ENCODE measurements at places on chromosomes 11 and 22.

DNA sequence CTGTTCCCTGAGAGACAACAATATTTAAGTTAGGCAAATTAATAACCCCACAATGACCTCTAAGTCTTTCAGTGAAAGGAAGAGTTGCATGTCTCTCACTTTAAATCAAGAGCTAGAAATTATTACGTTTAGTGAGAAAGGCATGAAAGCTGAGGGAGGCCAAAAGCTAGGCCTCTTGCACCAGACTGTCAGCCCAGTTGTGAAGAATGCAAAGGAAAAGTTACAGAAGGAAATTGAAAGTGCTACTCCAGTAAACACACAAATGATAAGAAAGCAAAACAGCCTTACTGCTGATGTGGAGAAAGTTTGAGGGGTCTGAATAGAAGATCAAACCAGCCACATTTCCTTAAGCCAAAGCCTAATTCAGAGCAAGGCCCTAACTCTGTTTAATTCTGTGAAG is 45.0 kb downstream of the BBOX1 start:
- no peak for DNase-seq

- no peak for DNase-seq
Measured at GRCh38 chr11:114398303-114398920, 1.9 kb downstream of the C11orf71 start.

DNA sequence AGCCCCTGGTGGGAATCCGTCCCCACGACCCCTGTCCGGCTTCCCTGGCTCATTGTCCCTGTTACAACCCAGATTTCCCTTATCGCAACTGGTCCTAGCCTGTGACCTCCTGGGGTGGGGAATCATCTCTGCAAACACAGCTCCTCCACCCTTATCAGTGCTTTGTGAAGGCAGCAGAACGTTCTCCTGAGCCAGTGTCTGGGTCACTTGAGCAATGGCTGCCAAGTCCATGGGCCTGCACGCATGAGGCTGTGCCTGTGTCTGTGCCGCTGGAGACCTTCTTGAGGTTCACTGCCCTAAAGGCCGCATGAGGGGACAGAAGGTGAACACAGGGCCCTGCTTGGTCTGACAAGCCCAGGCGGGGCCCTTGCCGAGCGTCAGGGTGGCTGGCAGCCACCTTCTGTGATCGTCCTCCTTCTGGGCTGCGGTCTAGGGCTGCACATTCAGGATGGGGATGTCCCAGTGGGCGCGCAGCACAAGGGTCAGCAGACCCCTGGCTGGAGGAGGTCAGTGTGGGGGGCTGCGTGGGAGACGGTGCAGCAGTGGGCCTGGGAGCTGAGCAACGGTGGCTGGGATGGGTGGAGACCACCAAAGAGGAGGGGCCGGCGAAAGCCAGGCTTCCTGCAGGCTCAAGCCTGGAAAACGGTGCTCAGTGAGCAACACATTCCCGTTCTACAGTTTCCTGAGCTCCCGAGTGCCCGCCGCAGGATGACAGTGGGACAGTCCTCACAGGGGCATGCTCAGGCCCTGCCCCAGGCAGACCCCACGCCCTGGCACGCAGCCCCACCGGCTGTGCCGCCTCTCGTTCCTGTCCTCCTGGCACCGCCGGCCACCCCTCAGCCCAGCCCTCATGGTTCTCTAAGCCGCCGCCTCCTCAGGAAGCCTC is 74.1 kb downstream of the CDKN1C start:
- no peak for DNase-seq

- DNase-seq = no peak
Measured at GRCh38 chr11:47784785-47785381, 17.7 kb upstream of the FNBP4 start.

- DNase-seq = peak; percentile 66
Measured at GRCh38 chr11:77187776-77188632, 60.0 kb downstream of the MYO7A start.

Data from CD4-positive, alpha-beta T cell treated with Interleukin-4 for 4 hours (primary cell).